ENCODE measurements at places on chromosomes 1 and 21. TPM values are rescaled to one million over a fixed set of nuclear protein-coding genes. Genes with fewer than 3 reads are reported as not detected.

Gene FCRLB
- total RNA-seq: 0.99 TPM

DNA sequence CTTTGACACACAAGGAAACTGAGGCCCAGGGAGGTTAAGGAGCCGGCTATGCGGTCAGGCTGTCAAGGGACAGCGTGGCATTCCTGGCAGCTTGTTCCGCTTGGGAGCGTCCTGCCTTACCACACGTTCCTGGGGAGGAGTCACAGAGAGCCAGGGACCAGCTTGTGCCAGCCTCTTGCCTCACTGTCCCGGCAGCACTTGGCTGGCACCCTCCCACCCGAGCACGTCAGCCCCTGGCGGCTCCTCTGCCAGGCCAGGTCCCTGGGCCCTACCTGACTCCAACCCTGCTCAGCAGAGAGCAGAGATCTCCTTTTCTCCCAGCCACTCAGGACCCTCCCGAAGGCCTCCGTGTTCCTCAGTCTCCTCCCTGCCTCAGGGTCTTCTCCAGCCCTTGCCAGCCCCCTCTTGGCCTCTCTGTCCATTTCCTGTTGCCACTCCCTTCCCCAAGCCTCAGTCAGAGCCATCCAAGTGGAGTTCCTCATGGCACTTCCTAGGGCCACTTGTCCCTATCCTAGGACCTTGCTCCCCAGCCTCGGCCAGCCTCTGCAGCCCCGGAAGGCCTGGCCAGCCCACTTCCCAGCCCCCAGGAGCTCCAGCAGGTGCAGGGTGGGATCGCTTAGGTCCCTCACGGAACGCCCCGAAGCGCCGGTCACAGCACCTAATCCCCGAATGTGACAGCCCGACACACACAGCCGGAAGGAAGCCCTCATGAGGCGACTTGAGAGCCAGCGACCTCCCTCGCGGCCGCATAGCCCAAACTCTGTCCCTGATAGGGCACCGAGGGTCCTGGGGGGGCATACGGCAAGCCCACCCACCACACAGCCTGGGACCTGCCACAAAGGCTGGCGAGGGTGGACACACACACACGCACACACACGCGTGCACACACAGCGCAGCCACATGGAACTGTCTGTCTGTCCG lies 130.3 kb downstream of the CASZ1 start:
- DNase-seq: peak; percentile 94

DNA sequence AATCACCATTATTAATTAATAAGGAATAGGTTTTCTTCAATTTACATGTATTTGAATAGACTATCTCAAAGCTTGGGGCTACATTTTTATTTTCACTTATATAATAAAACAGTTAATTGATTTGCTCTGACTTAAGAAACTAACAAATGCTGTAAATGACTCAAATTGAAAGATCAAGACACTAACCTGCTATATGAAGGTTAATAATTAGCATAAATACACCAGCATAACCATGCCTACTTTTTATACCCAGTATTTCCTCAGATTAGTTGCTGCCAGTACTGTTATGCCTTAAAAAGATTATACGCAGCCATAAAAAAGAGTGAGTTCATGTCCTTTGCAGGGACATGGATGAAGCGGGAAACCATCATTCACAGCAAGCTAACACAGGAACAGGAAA lies 1545.1 kb downstream of the AMY1C start:
- no peak for DNase-seq

DNA sequence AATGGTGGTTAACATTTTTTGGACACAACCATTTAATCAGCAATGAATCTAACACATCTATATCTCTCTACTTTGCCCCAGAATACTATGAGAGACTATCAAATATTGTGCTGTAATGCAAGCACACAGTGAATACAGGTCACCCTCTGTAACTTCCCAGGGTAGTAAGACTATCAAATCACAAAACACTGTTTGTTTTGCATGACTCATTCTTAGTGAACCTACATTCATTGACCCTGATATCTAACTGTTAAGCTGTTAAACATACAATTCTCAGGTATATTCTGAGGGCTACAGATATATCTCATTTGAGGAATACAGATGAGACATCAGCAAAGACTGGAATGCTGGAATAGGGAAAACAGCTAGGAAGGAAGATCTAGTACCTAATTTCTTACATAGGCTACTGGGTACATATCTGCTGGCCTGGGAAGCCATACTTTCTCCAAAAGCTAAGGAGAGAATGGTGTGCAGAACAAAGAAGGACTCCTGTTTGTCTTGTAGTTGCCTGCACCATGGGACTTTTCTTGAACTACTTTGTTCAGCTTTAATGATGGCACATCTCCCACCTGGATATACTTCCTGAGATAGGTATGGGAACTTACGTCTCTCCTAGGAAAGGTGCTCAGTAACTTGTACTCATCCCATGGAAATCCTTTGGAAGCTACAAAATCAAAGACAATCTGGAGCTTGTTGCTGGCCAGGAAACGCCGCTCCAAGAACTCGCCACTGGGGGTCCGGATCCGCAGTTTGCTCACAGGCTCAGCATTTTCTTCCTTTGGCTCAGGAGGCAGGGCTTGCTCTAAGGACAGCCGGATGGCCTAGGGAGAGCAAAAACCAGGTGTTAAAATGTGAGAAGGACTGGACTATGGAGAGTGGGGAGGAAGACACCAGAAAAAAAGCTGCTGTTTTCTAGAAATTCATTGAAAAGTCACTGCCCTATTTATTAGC lies 51.9 kb upstream of the DMRTA2 start:
- no peak for DNase-seq

GRCh38 chr1:93670141-93670540 lies 11.5 kb downstream of the BCAR3 start:
- DNase-seq: no peak

GRCh38 chr1:230822092-230822581 lies 46.2 kb downstream of the C1orf198 start:
- DNase-seq: no peak

Gene CLEC20A
- not detected for total RNA-seq

Gene FOXO6
- 0.55 TPM for total RNA-seq

DNA sequence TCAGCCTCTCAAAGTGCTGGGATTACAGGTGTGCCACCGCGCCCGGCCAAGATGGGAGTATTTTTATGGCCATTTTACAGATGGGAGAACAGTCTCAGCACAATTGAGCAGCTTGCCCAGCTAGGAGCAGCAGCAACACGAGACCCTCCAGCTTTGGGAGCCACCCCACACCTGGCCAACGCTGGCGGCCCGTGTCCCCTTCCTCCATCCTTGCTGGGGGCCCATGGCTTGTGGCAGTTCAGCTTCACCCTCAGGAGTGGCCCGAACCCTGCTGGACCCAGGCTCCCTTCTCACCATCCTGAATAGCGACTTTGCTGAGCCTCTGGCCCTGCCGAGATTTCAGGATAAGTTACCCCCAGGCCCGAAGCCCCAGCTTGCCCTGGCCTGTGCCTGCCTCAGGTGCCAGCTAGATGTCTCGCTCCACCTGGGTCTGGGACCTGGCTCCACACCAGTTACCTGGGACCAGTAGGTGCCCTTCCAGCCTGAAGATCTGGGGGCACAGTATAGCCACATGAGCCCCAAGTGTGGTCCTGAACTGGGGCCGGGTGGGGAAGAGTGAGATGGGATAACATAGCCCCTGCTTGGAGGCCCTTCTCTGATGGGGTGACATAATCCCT lies 19.2 kb downstream of the SLC66A1 start:
- no peak for DNase-seq

Gene CR2
- total RNA-seq: not detected

DNA sequence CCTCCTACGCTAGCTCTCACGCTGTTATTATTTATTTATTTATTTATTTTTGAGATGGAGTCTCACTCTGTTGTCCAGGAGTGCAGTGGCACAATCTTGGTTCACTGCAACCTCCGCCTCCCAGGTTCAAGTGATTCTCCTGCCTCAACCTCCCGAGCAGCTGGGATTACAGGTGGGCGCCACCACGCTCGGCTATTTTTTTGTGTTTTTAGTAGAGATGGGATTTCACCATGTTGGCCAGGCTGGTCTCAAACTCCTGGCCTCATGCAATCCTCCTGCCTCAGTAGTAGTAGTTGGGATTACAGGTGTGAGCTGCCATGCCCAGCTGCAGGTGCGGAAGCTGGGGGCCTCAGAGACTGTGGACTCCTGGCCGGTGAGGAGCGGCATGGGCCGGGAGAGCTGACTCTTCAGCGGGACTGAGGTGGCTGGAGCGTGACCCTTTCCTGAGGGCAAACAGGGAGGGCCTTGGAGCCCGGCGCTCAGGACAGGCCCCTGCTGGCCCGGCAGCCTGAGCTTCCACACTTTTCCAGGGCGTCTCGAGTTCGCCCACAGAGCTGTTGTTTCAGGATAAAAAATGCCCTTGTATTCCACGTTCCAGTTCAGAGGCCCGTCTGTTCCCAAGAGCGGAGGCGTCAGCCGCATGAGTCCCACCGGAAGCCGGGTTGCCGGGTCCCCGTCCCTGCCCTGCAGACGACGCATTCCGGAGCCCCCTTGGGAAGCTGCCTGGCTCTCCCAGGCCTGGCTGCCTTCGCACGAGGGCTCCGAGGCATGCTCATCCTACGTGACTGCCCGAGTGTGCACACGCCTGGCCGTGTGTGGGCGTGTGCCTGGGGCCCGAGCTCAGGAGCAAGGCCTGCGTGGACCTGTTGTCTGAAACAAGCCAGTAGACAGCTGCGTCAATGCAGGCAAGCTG lies 126.2 kb downstream of the SIK1 start:
- DNase-seq: peak; percentile 19

- DNase-seq: no peak
Observed at GRCh38 chr21:22791376-22791775, 1793.2 kb downstream of the NCAM2 start.

DNA sequence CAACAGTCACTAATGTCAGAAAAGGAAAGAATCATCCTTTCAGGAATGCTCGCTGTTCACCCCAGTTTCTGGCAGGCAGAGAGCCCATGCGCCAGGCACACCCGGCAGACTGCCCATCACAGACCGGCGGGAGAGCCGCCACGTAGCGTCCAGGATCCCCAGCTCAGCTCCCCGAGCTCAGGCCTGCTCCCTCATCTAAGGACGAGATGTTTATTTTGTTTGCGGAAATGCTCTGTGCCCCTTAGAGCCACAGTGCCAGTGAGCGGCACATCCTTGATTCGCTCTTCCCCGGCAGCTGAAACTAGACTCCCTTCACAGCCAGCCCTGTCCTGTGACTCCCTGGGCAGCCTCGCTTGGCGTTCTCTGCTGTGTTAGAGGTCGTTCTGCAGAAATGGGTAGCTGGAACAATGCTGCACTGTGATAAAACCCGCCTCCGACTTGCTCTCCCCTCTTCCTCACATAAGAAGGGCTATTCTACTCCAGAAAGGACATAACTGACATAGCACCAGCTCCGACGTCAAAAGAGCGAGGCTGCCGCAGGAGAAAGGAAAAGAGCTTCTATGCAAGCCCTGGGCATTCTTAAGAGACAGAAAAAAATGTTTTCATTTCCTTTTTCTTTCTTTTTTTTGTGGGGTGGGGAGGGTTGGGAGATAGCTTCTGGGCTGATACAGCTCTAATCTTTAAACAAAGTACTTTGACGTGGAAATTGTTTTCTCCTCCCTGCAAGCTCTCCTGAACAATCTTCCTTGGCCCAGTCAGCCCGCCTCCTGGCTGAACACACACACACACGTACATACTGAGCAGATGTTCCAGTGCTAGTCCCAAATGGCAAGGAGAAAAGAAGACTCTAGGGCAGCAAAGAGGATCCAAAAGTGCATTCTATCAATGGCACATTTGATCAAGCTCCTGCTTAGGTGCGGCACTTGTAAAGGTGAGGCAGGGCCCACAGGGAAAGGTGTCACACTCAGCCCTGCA lies 37.2 kb downstream of the MRAP start:
- DNase-seq: no peak

DNA sequence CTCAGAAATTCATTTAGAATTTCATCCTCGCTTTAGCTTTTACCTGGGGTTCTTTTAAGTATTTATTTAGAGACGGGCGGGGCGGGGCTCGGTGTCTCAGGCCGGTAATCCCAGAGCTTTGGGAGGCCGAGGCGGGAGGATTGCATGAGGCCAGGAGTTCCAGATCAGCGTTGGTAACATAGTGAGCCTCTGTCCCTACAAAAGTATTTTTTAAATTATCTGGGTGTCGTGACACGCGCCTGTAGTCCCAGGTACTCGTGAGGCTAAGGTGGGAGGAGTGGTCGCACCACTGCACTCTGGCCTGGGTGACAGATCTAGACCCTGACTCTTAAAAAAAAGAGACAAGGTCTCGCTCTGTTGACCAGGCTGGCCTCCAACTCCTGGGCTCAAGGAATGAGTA lies 942 bp upstream of the RSBN1 start:
- DNase-seq: no peak

DNA sequence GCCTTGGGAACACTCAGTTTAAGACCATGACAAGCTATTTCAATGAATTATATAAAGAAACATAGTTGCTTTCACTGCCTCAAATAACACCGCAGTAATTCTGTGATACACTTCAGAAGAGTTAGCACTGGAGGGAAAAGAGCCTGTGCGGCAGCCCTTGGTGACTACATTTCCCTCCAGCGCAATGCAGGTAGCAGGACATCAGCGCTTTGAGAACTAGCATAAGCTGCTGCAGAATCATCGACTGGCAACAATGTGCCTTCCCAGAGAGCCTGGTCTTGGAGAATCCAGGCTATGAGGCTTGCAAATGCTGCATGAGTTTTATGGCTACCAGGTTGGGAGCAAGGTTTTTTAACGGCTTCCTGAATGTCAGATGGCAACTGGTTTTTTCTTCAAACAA lies 7.5 kb downstream of the NRIP1 start:
- no peak for DNase-seq

- no peak for DNase-seq
Observed at GRCh38 chr1:232292239-232292638, 337.7 kb downstream of the SIPA1L2 start.

Gene TFF2
- 0.57 TPM for total RNA-seq

DNA sequence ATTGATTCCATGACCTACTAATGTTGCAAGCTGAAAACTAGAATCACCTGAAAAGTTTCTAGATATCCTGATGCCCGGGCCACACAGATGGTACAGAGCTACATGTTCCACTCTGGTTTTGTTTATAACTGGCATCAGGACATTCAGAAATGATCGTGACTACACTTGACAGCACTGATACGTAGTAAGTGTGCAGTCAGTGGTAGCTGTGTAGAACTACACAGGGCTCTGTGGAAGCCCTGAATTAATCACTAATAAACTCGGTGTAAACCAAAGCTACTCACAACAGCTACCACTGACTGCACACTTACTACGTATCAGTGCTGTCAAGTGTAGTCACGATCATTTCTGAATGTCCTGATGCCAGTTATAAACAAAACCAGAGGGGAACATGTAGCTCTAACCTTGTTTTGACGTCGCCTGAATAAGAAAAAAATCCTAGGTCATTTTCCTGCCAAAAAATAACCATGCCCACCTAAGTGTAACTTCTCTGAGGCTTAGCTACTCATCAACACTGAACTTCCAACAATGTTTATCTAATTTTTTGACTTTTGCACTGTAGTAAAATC lies 149.7 kb downstream of the TGFBR3 start:
- DNase-seq: no peak

Gene ANGPTL3
- total RNA-seq: 371 TPM

GRCh38 chr1:15004396-15004795 lies 149.2 kb upstream of the TMEM51 start:
- DNase-seq: no peak

- DNase-seq: no peak
Observed at GRCh38 chr1:44261962-44262361, 48.7 kb downstream of the DMAP1 start.
